Muscle of leg (tissue), 16 donors: ENCODE measurements at places on chromosomes 12 and 14. TPM values are rescaled to one million over a fixed set of nuclear protein-coding genes. Genes with fewer than 3 reads are reported as not detected.

- no peaks in the 10 kb centered on the region for H3K27me3 ChIP-seq
- no peak overlapping the region for H3K4me3 ChIP-seq
- no peak overlapping the region for H3K27ac ChIP-seq
- H3K4me1 ChIP-seq: no peaks in the 10 kb centered on the region
- no peak for DNase-seq
These were observed 19.3 kb downstream of the ASCL1 start for GRCh38 chr12:102976609-102977280.

DNA sequence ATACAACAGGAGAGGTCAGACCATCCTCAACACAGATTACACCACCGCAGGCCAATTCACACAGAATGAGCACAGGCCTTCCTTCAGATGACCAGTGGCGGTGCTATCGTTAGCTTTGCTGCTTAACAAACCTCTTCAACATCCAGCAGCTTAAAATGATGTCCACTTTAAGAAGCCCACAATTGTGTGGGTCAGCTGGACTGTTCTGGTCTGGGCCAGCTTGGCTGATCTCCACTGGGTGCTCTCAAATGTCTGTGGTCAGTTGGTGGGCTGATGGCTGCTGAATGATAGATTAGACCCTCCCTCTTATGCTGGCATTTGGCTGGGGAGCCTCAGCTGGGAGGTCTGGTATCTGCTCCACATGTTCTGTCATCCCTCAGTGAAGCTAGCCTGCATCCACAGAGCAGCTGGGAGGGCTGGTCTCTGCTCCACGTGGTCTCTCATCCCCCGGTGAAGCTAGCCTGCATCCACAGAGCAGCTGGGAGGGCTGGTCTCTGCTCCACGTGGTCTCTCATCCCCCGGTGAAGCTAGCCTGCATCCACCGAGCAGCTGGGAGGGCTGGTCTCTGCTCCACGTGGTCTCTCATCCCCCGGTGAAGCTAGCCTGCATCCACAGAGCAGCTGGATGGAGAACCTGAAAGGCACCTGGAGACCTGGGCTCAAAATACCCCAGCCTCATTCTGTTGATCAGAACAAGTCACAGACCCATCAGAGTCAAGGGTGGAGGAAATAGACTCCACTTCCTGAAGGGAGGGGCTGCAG is 203.6 kb upstream of the DIO3 start:
- no peaks in the 10 kb centered on the region for H3K36me3 ChIP-seq
- H3K27me3 ChIP-seq: peaks cover 7% of the 10 kb centered on the region
- no peak overlapping the region for H3K4me3 ChIP-seq
- no peak for DNase-seq
- H3K4me1 ChIP-seq: peaks cover 30% of the 10 kb centered on the region

- H3K27ac ChIP-seq: no peak overlapping the region
- H3K4me1 ChIP-seq: no peaks in the 10 kb centered on the region
- DNase-seq: no peak
- no peak overlapping the region for H3K4me3 ChIP-seq
- H3K27me3 ChIP-seq: no peaks in the 10 kb centered on the region
These were observed 133.2 kb upstream of the NOVA1 start for GRCh38 chr14:26730929-26731618.

- no peak overlapping the region for H3K4me3 ChIP-seq
- H3K27me3 ChIP-seq: peaks cover 39% of the 10 kb centered on the region
- no peak for DNase-seq
- no peak overlapping the region for H3K27ac ChIP-seq
These were observed 2.4 kb upstream of the KRT83 start for GRCh38 chr12:52323416-52324152.

- H3K27ac ChIP-seq: no peak overlapping the region
- H3K27me3 ChIP-seq: no peaks in the 10 kb centered on the region
- no peak for DNase-seq
- peaks cover 2% of the 10 kb centered on the region for H3K4me1 ChIP-seq
- H3K36me3 ChIP-seq: no peaks in the 10 kb centered on the region
These were observed 73.5 kb upstream of the ARHGAP5 start for GRCh38 chr14:32003585-32003984.

- no peaks in the 10 kb centered on the region for H3K36me3 ChIP-seq
- no peaks in the 10 kb centered on the region for H3K27me3 ChIP-seq
- H3K4me1 ChIP-seq: peaks cover 2% of the 10 kb centered on the region
- DNase-seq: no peak
These were observed 13.6 kb upstream of the TMED10 start for GRCh38 chr14:75190023-75190422.

GRCh38 chr12:103857164-103857563 is 16.1 kb upstream of the NT5DC3 start:
- H3K4me3 ChIP-seq: no peak overlapping the region
- no peaks in the 10 kb centered on the region for H3K4me1 ChIP-seq
- no peaks in the 10 kb centered on the region for H3K36me3 ChIP-seq
- no peak overlapping the region for H3K27ac ChIP-seq

DNA sequence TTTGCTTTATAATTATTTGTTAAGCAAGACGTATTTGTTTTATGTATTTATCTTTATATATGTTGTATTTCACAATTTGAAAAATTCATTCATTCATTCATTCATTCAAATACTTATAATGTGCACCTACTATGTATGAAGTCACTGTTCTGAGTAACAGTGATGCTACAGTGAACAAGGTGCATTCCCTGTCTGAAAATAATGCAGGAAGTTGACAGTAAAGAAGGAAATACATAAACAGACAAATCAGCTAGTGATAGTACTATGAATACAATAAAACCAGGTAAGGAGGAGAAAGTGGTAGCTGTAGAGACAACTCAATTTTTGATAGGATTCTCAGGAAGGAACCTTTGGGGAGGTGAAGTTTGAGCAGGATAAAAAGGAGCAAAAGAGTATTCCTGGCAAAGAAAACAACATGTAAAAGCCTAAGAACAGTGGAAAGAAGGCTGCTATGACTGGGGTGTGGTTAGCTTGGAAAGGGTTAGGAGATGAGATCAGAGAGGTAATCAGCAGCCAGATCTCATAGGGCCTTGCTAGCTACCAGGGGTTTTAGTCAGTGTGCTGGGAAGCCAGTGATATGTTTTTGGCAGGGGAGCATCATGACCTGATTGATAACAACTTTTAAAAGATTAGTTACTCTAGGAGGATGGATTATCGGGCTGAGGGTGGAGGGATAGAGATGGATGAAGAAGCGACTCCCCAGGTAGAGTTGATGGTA is 17.4 kb downstream of the BICDL1 start:
- H3K4me3 ChIP-seq: no peak overlapping the region
- no peak for DNase-seq
- H3K36me3 ChIP-seq: no peaks in the 10 kb centered on the region
- H3K27me3 ChIP-seq: no peaks in the 10 kb centered on the region

- H3K27me3 ChIP-seq: no peaks in the 10 kb centered on the region
- no peak overlapping the region for H3K4me3 ChIP-seq
- H3K27ac ChIP-seq: no peak overlapping the region
These were observed 25.1 kb downstream of the ACVR1B start for GRCh38 chr12:51976376-51977160.

GRCh38 chr12:6272300-6273204 is 37.9 kb upstream of the PLEKHG6 start:
- H3K27ac ChIP-seq: no peak overlapping the region
- H3K4me3 ChIP-seq: no peak overlapping the region
- no peaks in the 10 kb centered on the region for H3K36me3 ChIP-seq
- H3K4me1 ChIP-seq: peaks cover 23% of the 10 kb centered on the region
- no peak for DNase-seq

GRCh38 chr12:70962226-70962794 is 41.8 kb upstream of the PTPRR start:
- no peaks in the 10 kb centered on the region for H3K27me3 ChIP-seq
- H3K27ac ChIP-seq: no peak overlapping the region
- DNase-seq: no peak
- peaks cover 2% of the 10 kb centered on the region for H3K4me1 ChIP-seq
- H3K4me3 ChIP-seq: no peak overlapping the region

DNA sequence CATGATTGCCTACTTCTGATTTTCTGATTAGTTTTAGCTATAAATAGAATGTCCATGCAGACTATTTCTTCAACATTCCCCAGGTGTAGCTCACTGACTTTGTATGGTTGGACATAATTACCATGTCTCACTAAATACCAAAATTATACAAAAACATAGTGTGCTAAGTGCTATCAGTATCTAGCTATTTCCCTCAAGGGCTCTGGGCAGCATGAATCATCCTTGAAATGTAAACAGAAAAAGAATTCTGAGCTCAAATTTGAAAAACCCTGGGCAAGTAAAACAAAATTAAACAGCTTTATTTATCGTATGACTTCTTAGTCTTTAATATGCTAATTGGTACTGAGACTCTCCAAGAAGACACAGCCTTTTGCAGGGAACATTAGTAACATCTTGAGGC is 82.9 kb downstream of the SPATA7 start:
- no peak overlapping the region for H3K27ac ChIP-seq
- no peak for DNase-seq
- no peaks in the 10 kb centered on the region for H3K27me3 ChIP-seq
- no peak overlapping the region for H3K4me3 ChIP-seq

DNA sequence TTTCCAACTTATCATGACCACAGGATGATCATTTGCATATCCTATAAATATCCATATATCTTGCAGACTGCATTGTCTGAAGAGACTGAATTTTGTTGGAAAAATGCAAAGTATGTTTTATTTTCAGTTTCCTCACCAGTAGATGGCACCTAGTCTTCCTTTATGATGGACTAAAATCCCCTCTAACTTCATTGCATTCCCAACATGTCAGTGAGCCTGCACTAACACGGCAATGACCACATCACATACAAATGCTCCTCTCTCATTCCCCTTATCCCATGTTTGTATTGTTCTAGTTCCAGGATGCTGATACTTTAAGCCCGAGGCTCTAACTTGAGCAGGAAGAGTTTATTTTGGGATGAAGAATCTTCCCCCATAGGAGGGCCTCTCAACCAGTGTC is 24.7 kb upstream of the MYBPC1 start:
- H3K27ac ChIP-seq: peak overlapping the region; percentile 82
- no peaks in the 10 kb centered on the region for H3K36me3 ChIP-seq
- H3K4me3 ChIP-seq: no peak overlapping the region
- DNase-seq: peak; percentile 89

DNA sequence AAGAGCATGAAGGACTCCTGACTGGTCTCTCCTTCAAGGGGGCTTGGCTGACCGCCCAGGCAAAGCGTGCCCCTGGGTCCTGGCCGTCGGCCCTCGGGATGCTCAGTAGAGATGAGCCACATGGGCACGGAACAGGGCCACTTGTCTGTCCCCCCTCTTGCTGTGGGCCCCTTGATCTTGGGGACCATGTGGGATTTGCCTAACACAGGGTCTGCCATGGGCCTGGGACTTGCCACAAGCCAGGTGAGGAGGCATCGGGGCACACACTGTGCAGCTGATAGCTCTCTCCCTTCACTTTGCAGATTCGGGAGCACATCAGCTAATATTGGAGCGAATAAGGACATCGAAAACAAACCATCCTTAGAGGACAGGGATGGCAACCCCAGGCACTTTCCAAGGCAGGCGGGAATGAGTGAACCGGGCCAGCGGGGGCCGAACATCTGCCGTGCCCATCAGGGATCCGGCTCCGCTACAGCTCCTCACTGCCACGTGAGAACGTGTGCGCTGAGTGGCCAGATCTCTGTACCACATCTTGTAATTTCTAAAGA is 88.1 kb downstream of the PIWIL1 start:
- no peaks in the 10 kb centered on the region for H3K27me3 ChIP-seq
- H3K4me1 ChIP-seq: peaks cover 8% of the 10 kb centered on the region
- H3K36me3 ChIP-seq: no peaks in the 10 kb centered on the region

GRCh38 chr14:25041898-25042297 is 8.0 kb downstream of the STXBP6 start:
- H3K27ac ChIP-seq: no peak overlapping the region
- H3K4me3 ChIP-seq: no peak overlapping the region
- H3K27me3 ChIP-seq: no peaks in the 10 kb centered on the region
- H3K36me3 ChIP-seq: no peaks in the 10 kb centered on the region

DNA sequence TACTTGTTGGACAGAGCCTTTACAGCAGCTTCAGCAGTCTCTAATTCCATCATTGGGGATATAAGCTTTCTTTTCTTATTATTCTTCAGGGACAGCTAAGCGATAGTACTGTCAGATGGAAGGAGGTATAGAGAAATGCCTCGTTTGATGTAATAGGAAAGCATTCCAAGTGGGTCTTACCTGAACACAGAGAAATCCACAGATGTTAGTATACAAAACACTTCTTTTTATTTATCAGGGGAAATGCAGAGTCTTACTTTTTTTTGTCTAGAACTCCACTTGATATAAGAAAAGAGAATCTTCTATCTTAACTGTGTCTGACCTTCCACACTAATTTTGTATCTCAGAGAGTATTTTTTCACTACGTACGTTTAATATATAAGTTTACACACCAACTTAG is 1.9 kb downstream of the SYT1 start:
- no peak for DNase-seq
- H3K4me1 ChIP-seq: peaks cover 13% of the 10 kb centered on the region
- no peak overlapping the region for H3K27ac ChIP-seq
- H3K4me3 ChIP-seq: no peak overlapping the region
- H3K36me3 ChIP-seq: no peaks in the 10 kb centered on the region

GRCh38 chr14:75650253-75651058 is 10.2 kb downstream of the ERG28 start:
- H3K36me3 ChIP-seq: peaks cover 57% of the 10 kb centered on the region
- H3K27me3 ChIP-seq: no peaks in the 10 kb centered on the region
- H3K4me1 ChIP-seq: peaks cover 38% of the 10 kb centered on the region
- no peak for DNase-seq
- H3K4me3 ChIP-seq: no peak overlapping the region

DNA sequence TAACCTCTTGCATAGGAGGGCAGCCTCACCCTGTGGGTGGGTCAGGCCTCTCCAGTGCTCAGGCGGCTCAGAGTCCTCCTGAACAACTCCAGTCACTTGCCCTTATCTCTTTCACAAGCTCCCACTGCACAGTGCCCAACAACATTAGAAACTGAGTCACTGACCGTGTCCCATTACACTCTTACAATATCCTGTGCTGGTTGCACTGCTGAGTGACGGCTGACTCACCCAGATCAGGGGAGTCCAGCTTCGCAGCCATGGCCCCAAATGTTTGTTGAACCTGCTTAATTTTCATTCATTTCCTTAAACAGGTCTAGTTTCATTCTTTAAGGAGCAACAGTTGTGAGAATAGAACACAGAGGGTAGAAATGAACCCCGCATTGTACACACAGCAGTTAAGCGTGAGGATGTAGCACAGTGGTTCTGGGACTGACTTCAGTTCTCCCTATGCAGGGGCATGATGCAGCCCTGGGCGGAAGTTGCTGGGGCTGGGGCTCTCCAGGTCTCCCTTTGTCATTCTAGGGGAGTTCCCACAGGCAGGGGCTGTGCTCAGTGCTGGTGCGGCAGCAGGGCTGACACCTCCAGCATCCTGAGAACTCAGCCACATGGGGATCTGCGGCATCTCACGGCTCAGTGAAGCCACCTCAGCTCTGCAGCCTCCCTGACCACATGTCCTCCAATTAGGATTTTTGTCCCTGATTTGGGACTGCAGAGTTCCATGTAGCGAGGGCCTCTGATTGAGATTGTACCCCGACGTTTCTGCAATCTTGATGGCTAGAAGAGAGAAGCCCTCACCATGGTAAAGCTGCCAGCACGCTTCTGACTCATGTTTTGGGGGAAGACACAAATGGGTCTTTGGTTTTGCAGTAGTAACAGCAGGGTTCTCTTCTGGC is 16.1 kb downstream of the GPR68 start:
- H3K4me3 ChIP-seq: no peak overlapping the region
- H3K27me3 ChIP-seq: no peaks in the 10 kb centered on the region
- DNase-seq: no peak

- H3K36me3 ChIP-seq: no peaks in the 10 kb centered on the region
- H3K4me3 ChIP-seq: no peak overlapping the region
- no peak overlapping the region for H3K27ac ChIP-seq
- DNase-seq: no peak
- no peaks in the 10 kb centered on the region for H3K27me3 ChIP-seq
These were observed 106.6 kb downstream of the DYRK2 start for GRCh38 chr12:67754933-67755697.

Gene P2RX2
- not detected for total RNA-seq

Gene RASSF8
- total RNA-seq: 42.6 TPM

Gene GYS2
- total RNA-seq: 0.13 TPM
